ENCODE measurements at places on chromosomes 3 and 15. TPM values are rescaled to one million over a fixed set of nuclear protein-coding genes. Genes with fewer than 3 reads are reported as not detected.

The SHF gene
- 5.6 TPM for total RNA-seq

DNA sequence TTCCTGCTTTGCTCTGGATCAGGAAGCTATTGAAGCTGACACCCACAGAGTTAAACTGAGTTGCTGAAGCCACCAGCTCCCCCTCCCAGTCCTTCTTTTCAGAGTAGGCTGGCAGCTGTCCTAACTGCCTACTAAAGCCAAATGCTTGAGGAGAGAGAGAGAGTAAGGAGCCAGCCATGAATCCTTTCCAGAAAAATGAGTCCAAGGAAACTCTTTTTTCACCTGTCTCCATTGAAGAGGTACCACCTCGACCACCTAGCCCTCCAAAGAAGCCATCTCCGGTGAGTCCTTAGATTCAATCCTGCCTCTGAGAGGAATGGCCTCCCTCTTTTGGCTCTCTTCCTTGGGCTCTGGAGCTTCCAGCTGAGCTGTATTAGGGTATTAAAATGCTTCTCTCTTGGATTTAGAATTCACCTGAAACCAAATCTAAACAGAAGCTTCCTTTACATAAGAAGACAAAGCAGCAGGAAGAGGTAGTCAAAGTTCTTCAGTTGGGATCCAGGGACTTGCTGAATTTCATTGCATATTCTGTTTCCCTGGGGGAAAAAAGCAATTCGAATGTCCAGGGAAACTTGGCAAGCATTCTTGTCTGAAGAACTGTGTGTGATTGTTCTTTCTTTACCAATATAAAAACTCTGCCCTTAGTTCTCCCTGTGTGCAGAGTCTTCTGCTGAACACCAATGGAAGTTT, at the start of gene SLC15A2:
SLC15A2 (plus strand) TSS at position 101 of the 690 bp plus-strand sequence; CDS start at position 177, 76 bp downstream.
- no peak for DNase-seq

DNA sequence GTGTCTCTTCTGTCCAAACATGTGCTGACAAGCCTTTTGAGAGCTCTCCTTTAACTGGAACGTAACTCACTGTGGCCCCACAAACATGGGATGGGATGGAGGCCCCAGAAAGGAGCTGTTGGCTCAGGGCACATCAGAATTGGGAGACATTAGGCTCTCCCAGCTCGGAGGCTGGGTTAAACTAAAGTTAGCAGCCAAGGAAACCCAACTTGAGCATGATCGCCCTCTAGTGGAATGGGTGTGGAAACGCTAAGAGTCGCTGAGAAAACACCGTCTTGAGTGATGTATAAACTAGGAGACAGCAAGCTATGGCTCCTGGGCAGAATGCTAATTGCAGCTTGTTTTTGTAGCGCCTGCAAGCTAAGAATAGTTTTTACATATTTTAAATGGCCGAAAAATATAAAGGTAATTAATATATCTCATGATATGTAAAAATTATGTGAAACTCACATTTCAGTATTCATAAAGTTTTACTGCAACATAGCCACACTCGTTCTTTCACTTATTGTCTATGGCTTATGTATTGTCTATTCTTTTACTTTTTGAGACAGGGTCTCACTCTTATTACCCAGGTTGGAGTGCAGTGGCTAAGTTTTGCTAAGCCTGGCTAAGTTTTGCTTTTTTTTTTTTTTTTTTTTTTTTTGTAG, 138.8 kb upstream of the HACD2 start:
- peak; percentile 31 for DNase-seq

GRCh38 chr3:34483311-34483887, 685.0 kb downstream of the PDCD6IP start:
- no peak for DNase-seq

DNA sequence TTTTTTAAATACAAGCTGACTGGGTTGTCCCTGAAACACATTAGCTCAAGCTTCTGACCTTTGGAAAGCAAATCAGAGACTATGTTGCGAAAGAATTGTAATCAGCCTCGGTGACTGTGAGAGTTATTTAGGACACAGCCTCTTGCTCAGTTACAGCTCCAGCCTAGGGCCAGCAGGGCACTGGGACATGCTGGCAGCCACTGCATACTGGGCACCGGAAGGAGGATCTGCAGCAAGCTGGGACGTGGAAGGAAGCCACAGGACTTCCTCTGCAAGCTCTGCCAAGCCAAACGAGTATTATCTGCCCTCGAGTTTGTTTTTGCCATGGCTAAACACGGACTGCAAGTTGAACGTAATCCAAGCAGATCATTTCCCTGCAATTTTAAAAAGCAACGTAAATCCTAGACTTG, 24.4 kb upstream of the COPG1 start:
- no peak for DNase-seq

DNA sequence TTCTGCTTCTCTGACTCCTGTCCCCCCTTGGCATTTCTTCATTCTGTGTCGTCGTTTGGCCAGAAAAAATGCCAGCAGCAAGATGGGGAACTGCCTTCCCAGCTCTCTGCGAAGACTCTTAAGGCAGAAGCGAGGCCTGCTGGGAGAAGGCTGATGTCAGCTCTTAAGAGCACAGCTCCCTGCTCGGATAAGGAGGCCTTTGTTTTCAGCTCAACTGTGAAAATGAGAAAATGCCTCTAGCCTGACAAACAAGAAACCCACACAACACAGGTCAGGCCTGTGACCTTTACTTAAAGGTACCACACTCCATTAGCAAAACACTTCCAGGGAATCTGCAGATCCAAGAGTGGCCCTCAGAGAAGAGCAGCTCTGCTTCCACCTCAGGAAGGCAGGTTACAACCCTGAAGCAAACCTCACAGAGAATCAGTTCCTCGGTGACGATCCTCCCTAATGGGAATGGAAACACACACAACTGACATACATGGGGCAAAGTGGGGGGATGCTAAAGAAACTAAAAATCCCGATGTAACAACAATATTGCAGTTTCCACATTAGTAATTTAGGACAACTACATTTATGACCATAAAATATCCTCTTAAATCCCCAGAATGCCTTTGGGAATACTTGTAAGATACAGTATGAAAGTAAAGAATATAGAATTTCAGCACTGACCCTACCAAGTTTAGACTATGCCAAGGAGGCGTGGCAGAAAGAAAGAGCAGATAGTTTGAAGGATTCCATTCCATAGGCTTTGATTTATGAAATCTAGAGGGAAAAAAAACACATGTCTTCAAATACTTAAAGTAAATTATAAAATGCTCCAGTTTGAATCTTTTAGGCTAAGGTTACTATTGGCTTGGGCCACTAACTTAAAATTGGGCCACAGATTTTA, 52.1 kb downstream of the VGLL4 start:
- DNase-seq = no peak

- no peak for DNase-seq
Observed at GRCh38 chr3:72043204-72044133, 258.5 kb upstream of the PROK2 start.

The DOCK3 gene
- 2.8 TPM for total RNA-seq

- no peak for DNase-seq
Observed at GRCh38 chr15:40329804-40330203, 6.3 kb downstream of the INAFM2 start.

- DNase-seq = no peak
Observed at GRCh38 chr15:38885001-38885400, 320.4 kb upstream of the RASGRP1 start.

DNA sequence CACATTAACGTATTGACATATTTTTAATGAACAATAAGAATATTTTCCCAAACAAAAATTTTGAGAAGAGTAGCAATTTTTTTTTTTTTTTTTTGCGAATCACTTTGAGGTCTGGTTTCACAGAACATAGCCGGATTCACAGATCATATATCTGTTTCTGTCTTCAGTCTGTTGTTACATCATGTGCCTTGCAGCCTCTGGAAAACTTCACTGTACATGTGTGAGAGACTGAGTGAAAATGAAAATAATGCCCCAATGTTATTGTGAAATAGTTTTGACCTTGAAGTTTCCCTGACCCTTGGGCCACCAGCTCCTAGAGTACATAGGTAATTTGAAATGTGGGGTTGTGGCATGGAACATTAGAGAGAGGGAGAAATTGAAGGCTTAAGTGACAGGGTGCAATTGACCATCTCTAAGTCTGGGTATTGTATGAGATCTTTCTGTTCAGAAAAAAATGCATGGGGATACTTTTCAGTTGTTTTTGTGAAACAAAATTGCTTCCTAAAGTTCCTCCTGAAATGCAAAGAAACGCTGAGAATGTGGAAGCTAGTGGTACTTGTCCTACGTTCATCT, 14.0 kb downstream of the ITPR1 start:
- no peak for DNase-seq

- DNase-seq = peak; percentile 62
Observed at GRCh38 chr3:56915966-56916586, 114.3 kb upstream of the ARHGEF3 start.

The ADAMTS17 gene
- 15.3 TPM for total RNA-seq

- DNase-seq = no peak
Observed at GRCh38 chr3:12831301-12831866, 10.0 kb downstream of the RPL32 start.

DNA sequence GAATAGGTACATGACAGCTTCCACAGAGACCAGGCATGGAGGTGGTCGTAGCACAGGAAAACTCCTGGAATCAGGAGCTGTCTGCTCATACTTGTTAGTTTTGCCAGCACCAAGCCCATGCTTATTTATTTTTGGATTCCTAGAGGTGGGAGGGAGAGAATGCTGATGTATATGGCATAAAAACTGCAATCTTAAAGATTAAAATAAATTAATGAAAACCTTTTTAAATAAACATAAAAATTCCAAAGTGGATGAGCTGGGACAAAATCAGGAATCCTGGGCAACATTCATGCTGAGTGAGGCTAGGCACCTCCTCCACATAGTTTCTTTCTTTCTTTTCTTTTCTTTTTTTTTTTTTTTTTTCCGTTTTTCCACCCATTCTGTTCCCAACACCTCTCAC, 14.3 kb upstream of the BCL6 start:
- DNase-seq = no peak

- DNase-seq = peak; percentile 76
Observed at GRCh38 chr15:59689626-59690236, 611 bp upstream of the BNIP2 start.

- DNase-seq = peak; percentile 66
Observed at GRCh38 chr15:78054966-78055365, 22.5 kb downstream of the TBC1D2B start.

The MASP1 gene
- total RNA-seq = not detected

DNA sequence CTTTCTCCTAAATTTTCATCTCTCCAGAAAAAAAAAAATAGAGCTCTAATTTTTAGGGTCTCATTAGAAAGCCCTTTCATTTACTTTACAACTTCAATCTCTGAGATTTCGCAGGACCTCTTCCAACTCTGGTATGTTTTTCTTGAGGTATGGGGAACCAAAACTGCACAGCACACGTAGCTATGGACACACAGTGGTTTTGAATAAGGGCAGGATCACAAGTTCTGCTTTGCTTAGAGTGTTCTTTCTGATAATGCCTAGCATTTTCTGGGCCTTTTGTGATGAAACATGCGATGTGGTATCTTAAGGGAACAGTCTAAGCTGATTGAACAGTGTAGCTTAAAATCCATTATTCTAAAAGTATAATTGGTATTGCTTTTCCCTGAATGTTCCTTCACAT, 25.3 kb downstream of the ZNF592 start:
- DNase-seq = no peak

DNA sequence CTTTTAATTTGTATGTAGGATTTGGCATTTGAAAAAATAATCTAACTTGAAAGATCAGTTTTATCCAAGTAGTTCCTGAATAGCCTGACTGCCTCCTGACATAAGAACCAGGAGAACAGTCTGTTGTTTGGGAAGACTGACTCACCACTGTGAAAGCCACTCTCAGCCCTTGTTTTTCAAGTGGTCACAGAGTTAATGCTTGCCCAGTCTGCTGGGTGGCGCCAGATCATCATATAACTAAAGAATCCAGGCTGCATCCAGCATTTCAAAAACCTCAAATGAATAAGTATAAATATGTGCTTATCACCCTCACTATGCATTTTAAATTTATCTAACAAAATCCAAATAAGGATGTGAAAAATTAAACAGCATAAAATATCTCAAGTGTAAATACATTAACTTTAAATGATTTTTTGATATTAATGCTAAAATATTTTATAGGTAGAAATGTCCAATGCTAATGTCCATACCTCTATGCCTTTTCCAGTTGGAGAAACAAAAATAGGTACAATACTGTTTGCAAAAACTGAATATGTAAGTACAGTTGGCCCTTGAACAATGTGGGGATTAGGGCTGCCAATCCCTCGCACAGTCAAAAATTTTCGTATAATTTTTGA, 26.9 kb upstream of the ZBBX start:
- no peak for DNase-seq

The LTF gene
- total RNA-seq = not detected

The NPAP1 gene
- not detected for total RNA-seq

The EPHB1 gene
- not detected for total RNA-seq

The CP gene
- total RNA-seq = not detected

The EXD1 gene
- total RNA-seq = not detected

The DPPA2 gene
- not detected for total RNA-seq

The CEP19 gene
- total RNA-seq = 0.39 TPM

GRCh38 chr15:100016632-100017031, 283.4 kb upstream of the LYSMD4 start:
- DNase-seq = no peak

DNA sequence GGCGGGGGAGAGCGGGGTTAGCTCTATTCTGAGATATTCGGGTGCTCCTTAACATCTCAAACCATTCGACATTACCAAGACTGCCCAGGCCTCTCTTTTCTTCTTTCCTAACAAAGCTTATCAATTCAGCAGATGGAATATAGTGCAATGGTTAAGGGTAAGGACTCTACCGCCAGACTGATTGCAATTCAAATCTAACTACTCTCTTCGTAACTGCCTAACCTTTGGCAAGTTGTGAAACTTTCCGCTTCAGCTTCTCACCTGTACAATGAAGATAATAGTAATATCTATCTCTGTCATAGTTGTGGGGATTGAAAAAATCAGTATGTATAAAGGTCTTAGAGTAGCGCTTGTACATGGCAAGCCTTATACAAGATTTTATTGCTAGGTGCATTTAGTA, 972 bp downstream of the UBA5 start:
- DNase-seq = no peak

The TEX55 gene
- not detected for total RNA-seq

The RASGRP1 gene
- 58.2 TPM for total RNA-seq

DNA sequence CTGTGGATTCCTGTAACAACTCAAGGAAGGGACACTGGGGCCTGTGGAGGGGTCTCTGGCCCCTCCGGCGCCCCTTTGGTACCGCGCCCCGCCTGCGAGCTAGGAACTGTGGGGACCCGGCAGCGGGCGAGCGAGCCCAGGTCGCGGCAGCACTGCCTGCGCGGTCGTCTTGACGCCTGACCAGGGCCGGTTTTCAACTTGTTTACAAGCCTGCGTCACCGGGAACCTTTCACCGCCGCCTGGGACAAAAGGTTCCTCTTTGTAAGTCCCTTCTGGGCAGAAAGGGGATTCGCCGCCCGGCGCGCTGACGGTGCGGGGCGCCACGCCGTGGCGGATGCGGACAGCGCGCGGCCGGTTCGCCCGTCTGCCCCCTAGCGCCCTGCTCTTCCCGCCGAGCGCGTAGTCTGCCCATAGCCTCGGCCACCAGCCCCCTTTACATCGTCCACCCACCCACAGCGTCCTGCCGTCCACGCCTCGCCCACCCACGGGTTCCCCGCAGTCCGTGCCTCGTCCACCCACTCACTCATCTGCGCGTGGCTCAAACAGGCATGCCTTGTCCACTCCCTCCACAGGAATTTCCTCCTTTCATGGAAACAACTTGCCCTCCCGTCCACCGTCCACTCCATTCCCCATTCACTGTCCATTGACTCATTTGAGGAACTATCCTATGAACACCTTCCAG, 5.5 kb upstream of the CFAP100 start:
- DNase-seq = no peak
